Naive B cell (primary cell): ENCODE measurements at places on chromosomes 4 and X. TPM values are rescaled to one million over a fixed set of nuclear protein-coding genes. Genes with fewer than 3 reads are reported as not detected.

GRCh38 chr4:71148545-71148944 is 155.1 kb downstream of the DCK start:
- peaks cover 4% of the 10 kb centered on the region for H3K27me3 ChIP-seq
- H3K4me3 ChIP-seq, result no peak overlapping the region
- H3K36me3 ChIP-seq, result no peaks in the 10 kb centered on the region
- H3K4me1 ChIP-seq, result no peaks in the 10 kb centered on the region

DNA sequence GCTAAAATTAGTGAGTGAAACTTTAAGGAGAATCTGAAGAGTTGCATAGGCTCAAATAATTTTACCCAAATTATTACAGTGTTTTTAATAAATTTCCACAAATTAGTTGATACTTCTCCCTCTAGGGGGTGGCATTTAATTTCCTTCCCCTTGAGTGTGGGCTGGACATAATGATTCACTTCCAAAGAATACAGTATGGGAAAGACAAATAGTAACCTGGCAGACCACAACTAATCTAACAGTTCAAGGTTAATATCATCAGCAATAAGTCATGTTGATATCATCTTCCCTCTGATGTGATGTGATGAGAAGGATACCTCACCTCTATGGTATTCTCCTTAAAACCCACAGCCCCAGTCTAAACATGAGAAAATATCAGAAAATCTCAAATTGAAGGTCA is 15.5 kb downstream of the PFKFB1 start:
- peaks cover 6% of the 10 kb centered on the region for H3K27me3 ChIP-seq
- no peak overlapping the region for H3K4me3 ChIP-seq
- no peak overlapping the region for H3K27ac ChIP-seq
- DNase-seq, result no peak
- H3K4me1 ChIP-seq, result no peaks in the 10 kb centered on the region

- H3K36me3 ChIP-seq, result peaks cover 6% of the 10 kb centered on the region
- no peaks in the 10 kb centered on the region for H3K4me1 ChIP-seq
- no peak for DNase-seq
- no peaks in the 10 kb centered on the region for H3K27me3 ChIP-seq
- no peak overlapping the region for H3K4me3 ChIP-seq
Measured at GRCh38 chrX:65828599-65828998, 161.1 kb downstream of the MSN start.

ERCC6L gene
- 0.85 TPM for polyA plus RNA-seq

GRCh38 chr4:72446353-72447055 is 122.5 kb downstream of the ADAMTS3 start:
- H3K4me1 ChIP-seq, result no peaks in the 10 kb centered on the region
- H3K27me3 ChIP-seq, result no peaks in the 10 kb centered on the region
- no peak overlapping the region for H3K27ac ChIP-seq
- no peak for DNase-seq

GRCh38 chr4:37948542-37948941 is 11.7 kb upstream of the PTTG2 start:
- H3K27me3 ChIP-seq, result no peaks in the 10 kb centered on the region
- peak overlapping the region; percentile 9 for H3K4me3 ChIP-seq
- DNase-seq, result peak; percentile 23
- peaks cover 23% of the 10 kb centered on the region for H3K36me3 ChIP-seq
- peaks cover 50% of the 10 kb centered on the region for H3K4me1 ChIP-seq
- H3K27ac ChIP-seq, result no peak overlapping the region

GRCh38 chr4:179584101-179584500 is 2141.9 kb upstream of the AGA start:
- no peak overlapping the region for H3K4me3 ChIP-seq
- H3K27ac ChIP-seq, result no peak overlapping the region
- H3K4me1 ChIP-seq, result no peaks in the 10 kb centered on the region

GRCh38 chr4:142940425-142941330 is 94.6 kb upstream of the INPP4B start:
- no peaks in the 10 kb centered on the region for H3K4me1 ChIP-seq
- no peaks in the 10 kb centered on the region for H3K36me3 ChIP-seq
- DNase-seq, result no peak
- peaks cover 4% of the 10 kb centered on the region for H3K27me3 ChIP-seq
- H3K4me3 ChIP-seq, result no peak overlapping the region

GRCh38 chr4:84342161-84342560 is 156.9 kb downstream of the NKX6-1 start:
- DNase-seq, result no peak
- no peak overlapping the region for H3K4me3 ChIP-seq
- H3K27me3 ChIP-seq, result no peaks in the 10 kb centered on the region
- H3K36me3 ChIP-seq, result peaks cover 15% of the 10 kb centered on the region
- H3K27ac ChIP-seq, result no peak overlapping the region

DNA sequence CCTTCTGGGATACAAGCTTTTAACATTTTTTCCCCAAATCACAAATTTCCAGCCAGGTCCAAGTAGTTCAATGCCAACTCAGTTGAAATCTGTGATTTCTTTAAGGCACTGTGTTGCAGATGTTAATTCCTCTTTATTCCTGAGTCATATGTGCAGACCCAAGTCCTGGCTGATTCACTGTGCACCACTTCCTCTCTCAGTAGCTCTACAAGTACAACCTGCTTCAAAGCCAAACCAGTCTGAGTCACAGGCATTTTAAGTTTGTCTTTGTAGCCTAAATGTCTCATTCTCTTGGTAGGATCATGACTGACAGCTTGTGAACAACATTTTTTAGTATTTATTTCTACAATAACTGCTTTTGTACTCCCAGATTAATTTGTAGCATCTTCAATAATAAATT is 165.6 kb upstream of the S100G start:
- H3K4me3 ChIP-seq, result no peak overlapping the region
- H3K27me3 ChIP-seq, result peaks cover 27% of the 10 kb centered on the region
- no peak for DNase-seq
- H3K4me1 ChIP-seq, result no peaks in the 10 kb centered on the region
